ENCODE measurements at places on chromosomes 7 and 10.

DNA sequence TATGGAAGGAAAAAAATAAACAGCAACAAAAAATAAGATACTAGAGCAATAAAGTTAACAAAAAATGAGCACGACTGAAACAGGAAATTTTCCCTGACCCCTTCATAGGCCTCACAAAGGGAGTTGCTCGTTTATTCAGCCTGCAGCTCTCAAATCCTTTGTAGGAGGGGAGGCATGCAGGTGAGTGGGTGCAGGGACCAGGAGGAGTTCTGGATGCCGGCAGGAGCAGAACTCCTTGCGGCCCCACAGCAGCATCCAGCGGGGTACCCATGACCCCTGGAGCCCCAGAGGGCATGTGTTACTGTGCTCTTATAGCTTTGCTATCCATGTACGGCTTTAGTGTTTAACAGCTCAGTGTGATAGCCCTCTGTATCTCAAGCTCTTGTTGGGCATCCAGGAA lies 5.8 kb downstream of the TAS2R39 start:
- no peak for DNase-seq

DNA sequence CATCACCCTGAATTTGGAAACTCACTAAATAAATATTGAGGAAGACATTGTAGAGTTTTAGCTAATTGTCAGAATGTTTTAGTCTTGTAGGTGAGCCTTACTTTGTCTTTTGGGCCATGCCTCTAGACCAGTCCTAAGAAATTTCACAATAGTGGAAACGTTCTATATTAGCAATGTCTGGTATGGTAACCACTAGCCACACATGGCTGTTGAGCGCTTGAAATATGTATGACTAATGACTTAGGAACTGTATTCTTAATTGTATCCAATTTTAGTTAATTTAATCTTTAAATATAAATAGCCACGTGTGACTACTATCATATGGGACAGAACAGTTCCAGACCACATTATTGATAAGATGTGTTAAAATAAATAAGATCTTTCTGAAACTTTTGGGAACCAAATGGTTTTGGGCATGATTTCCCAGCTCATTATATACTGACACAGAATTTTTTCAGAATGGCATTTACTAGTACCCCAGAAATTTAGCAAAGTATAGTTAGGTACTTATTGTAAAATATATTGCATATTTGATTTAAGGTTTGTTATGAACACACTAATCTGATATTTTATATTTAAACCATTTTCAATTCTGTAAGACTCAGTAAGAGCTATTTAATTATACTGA lies 95.0 kb downstream of the VPS50 start:
- peak; percentile 67 for DNase-seq

GRCh38 chr10:91756286-91756685 lies 41.9 kb upstream of the TNKS2 start:
- DNase-seq = no peak

DNA sequence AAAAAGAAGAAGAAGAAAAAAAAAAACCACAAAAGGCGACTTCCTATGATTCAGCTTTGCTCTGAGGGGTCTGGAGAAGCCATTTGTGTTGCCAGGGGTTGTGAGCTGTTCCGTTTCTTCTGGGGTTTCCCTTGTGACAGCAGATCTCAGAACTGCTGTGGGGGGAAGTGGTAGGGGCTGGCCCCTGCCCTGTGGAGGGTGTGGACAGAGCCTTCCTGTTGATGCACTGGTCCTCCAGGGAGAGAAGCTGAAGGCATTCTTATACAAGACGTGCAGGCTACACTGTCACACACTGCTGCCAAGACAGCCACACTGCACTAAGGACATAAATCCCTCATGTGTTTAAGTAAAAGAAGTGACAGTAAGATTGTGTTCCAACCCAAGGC lies 17.3 kb upstream of the CSGALNACT2 start:
- no peak for DNase-seq

DNA sequence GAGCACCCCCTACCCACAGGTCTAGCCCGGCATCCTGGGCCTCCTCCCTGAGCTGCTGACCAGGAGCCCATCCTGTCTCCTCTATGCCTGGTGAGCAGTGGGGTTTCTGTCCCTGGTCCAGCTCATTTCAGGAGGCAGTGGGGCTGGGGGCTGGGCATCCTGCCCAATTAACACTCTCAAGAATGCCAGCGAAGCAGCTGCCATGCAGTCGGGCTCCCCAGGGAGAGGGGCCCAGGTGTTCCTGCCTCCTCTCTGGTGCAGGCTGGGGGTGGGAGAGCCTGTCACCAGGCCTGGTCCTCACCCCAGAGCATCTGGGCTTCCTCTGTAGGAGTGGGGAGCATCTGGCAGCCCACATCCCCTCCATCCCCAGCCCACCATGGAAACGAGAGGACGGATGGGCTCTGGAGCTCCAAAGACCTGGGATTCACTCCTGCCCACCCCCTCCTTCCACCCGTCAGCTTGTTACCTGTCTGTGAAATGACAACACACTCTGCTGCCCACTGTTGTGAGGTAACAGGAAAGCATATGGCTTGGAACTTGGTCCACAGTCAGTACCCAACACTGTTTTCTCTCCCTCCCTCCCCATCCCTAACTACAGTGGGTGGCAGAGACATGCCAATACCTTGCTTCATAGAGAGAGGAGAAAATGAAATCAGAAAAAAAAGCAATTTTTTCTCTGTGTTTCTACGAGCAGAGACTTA lies 69.1 kb downstream of the SLIT1 start:
- DNase-seq = no peak

- DNase-seq = no peak
Observed at GRCh38 chr7:28678431-28678965, 266.2 kb downstream of the CREB5 start.

- no peak for DNase-seq
Observed at GRCh38 chr10:8297959-8298358, 243.5 kb downstream of the GATA3 start.

DNA sequence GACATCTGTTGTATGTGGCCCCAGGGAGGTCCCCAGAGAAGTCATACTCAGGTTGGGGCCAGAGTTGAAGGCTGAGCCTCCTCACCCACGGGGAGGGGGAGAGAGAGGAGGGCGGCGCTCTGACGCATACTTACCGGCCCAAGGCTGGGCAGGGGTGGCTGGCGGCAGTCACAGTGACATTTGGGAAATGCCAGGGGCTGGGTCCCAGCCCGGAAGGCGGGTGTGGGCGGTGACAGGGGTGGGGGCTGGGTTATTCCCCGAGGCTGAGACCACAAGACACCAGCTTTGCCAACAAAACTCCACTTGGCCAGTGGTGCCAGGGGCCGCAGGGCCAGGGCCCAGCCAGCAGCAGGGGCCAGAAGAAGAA lies 41.1 kb downstream of the RASGEF1A start:
- no peak for DNase-seq

DNA sequence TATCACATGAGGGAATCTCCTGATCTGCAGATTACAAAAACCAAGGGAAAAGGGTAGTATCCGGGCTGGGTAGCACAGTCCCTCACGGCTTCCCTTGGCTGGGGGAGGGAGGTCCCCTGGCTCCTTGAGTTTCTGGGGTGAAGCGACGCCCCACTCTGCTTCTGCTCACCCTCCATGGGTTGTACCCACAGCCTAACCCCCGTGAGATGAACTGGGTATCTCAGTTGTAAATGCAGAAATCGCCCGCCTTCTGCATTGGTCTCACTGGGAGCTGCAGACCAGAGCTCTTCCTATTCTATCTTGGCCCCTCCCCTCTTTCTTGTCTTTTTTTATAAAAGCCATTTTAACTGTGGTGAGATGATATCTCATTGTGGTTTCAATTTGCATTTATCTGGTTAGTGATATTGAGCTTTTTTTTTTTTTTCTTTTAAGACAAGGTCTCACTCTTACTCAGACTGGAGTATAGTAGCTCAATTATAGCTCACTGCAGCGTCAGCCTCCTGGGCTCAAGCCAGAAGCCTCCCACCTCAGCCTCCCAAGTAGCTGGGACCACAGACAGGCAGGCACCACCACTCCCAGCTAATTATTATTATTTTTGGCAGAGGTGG lies 87.8 kb downstream of the ABCC2 start:
- DNase-seq = no peak

DNA sequence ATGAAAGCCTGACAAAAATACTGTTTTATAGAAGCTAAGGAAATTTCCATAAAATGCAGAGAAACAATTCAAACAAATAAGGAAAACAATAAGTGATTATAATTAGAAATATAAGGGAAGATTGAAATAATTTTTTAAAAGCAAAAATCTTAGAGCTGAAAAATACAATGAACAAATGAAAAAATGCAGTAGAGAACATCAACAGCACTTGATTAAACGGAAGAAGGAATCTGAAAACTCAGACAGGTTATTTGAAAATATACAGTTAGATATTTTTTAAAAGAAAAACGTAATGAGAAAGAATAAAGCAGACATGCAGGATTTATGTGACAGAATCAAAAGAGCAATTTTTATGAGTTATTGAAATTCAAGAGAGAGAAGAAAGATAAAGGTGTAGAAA lies 279.1 kb upstream of the MAGI2 start:
- no peak for DNase-seq

DNA sequence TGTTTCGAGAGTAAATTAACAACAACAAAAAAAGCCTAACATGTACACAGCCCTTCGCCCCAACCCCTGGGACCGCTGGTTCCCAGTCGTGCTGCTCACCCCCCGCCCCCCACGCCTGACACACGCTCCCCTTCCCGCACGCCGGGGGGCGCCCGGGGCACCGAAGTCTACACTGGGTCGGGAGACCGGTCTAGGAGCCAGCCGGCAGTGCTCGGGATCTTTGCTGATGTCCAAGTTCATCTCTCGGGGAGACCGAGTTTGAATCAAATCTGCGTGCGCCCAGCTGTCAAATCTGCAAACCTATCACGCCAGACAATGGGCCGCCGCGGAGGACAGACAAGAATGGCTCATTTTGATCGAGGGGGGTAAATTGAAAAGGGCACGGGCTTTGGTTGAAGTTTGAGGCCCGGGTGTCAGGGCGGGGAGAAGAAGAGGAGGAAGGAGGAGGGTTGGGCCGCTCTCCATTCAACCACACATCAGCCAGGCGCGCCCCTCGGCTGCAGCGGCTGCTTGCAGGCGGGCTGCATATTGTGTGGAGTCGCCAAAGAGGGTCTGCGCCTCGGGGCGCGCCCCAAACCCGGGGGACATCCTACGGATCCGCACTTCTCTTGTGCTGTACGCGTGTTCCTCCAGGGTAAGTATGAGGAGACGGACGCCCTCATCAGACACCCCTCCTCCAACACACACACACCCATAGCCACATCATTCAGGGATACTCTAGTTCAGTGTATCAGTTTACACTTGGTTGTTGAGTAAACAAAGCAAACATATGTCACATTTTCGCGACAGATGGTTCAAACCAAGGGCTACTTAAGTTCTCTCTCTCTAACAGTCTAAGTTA lies 1.3 kb upstream of the GFRA1 start:
- DNase-seq = no peak

DNA sequence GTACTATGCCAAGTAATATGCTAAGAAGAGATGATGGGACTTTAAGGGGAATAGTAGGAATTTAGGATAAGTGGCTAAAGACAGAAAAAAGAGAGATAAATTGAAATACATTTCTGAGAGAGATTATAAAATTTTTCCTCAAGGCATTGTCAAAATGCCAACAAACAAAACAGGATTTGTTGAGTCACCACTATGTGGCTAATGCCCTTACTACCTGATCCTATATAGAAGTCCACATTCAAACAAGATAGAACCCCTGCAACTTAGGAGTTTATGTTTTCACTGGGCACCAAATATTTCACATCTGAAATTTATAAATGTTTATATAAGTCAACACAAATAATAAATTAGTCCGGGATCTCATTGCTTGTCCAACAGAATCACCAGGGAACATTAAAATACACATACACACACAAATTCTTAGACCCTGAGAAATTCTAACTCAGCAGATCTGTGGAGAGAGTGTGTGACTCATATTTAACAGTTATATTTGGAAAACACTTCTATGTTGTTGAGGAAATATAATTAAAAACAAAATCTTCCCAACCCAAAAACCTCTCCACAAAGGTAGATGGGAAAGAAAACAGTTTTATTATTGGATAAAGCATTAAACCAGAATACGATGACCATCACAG lies 154.3 kb downstream of the PPP1R3A start:
- DNase-seq = no peak

DNA sequence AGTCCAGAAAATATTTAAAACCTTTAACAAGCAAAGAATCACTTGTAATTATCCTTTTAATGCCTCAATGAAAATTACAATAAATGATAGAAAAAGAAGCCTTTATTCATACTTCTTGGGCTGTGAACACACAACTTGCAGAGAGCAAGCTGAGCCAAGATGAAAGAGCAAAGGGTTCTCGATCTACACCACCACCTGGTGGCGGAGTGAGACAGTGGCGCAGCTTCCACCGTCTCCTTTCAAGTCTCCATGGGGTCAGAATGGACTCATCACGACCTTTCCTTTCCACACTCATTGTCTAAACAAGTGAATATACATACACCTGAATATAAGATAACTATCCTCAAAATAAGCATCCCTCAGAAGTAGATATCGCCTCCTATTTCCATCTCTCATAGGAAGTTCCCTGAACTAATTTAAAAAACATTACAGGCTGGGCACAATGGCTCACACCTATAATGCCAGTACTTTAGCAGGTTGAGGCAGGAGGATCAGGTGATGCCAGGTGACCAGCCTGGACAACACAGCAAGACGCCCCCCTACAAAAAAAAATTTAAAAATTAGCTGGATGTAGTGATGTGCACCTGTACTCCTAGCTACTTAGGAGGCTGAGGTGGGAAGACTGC lies 40.7 kb downstream of the ATE1 start:
- DNase-seq = peak; percentile 64

- no peak for DNase-seq
Observed at GRCh38 chr10:28431139-28431538, 101.8 kb upstream of the WAC start.

DNA sequence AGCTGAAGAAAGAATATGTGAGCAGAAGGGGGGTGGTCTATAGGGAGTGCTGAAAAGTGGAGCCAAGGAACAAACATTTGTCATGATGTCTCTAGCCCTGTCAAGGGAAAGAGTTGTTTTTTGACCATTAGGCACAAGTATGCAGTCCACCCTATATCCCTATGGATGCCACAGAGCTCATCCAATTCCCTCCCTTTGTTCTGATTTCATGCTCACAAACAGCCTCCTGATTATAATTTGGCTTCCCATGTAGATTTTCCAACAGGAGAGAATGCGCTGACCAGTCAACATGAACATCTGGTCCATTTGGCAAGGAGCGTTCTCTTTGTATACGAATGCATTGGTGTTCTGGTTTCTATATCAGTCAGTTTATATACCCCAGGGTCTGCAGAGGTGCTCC lies 12.1 kb upstream of the CEP41 start:
- DNase-seq = no peak

DNA sequence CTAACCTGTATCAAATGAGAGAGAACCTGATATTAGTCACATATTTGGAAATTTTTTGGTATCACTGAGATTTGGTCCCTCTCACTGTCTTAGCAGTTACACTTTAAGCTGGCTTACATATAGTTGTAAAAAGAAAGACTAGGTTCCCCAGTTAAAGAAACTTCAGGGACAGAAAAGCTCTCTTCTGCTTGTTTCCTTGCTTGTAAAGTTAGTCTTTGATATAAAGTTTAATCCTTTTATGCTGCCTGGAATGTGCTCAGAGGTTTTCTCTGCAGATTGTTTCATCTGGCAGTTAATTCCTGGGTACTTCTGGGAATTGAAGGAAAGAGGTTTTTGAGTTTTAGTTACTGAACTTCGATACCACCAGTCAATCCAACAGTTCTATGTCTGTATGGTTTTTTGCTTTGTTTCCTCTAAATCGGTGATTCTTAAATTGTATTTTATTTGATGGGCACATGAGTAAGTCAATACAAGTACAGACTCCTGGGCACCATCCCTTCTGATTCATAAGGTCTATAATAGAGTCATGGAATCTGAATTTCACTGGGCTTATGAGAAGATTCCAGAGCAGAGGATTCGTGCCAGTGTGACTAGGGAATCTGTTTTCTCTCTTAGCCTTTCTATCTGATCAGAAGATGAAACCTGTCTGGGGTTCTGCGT lies 1080.9 kb upstream of the C7orf33 start:
- no peak for DNase-seq

GRCh38 chr7:35482231-35482630 lies 212.7 kb downstream of the HERPUD2 start:
- peak; percentile 22 for DNase-seq
